Eye (tissue), 1 donor: ENCODE measurements at places on chromosomes 4 and X.
A peak's percentile ranks its signal among the peaks of the same experiment; 100 is the strongest.

DNA sequence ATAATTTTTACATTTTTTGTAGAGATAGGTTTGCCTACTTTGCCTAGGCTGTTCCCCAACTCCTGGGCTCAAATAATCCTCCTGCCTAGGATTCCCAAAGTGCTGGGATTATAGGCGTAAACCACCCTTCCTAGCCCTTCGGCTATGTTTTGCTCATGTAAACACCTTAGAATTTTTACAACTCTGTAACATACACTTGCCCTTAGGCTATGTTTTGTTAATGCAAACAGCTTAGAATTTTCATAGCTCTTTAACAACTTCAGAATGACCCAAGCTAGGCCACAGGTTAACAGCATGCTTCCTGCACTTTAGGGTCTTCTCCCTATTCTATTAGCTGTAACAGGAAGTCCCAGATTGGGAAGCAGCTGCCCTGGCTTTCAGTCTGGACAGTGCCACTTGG lies 24.2 kb downstream of the KLHL15 start:
- DNase-seq: no peak

- DNase-seq: no peak
Observed at GRCh38 chr4:131052646-131053045, 1956.7 kb downstream of the C4orf33 start.

GRCh38 chr4:26290321-26290720 lies 30.5 kb upstream of the RBPJ start:
- no peak for DNase-seq

- DNase-seq: no peak
Observed at GRCh38 chrX:104108955-104109354, 3.4 kb upstream of the ZCCHC18 start.

DNA sequence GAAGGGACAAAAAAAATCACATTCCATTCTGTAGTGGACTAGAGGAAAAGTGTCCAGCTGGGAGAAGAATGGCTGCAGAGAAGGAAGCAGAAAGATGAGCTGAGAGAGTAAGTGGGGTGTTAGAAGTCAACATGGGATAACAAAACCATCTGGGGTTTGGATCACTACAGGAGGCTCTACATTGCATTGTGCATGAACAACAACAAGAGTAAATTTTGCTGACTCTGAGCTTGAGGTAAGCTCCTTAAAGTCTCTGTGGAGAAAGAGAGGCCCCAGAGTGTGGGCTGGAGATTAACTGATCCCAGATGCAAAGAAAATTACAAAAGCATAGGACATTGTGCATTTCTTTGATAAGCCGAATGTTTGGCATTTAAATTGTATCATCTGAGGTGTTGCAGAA lies 128.9 kb downstream of the UGT8 start:
- DNase-seq: peak; percentile 10
